ENCODE measurements at places on chromosomes 1 and 21. TPM values are rescaled to one million over a fixed set of nuclear protein-coding genes. Genes with fewer than 3 reads are reported as not detected.

- DNase-seq = no peak
These were observed 15.1 kb downstream of the MCL1 start for GRCh38 chr1:150564051-150564991.

The RGS18 gene
- 1.3 TPM for total RNA-seq

The RNU1-1 gene
- total RNA-seq = 4,572 TPM

GRCh38 chr1:175287377-175287776 lies 94.8 kb upstream of the KIAA0040 start:
- DNase-seq = no peak

The TSNAX gene
- total RNA-seq = 22.6 TPM

All from Right ventricle myocardium inferior (tissue), 1 donor.